ENCODE measurements at places on chromosomes 6 and 20.

DNA sequence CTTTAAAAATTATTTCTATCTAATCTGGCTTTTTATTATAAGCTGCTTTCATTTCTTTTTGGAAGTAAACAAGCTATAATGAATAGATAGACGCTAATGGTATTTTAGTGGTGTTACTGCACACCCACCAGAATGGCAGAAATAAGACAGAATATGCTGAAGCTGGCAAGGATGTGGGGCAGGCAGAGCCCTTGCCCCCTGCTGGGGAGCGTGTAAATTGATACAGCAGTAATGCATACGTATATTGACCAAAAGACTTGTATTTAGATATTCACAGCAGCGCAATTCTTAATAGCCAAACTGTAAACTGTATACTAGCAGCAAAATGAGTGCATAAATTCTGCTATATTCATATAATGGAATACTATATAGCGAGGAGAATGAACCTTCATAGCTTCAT is 35.3 kb downstream of the TMEM181 start:
- DNase-seq, result no peak

DNA sequence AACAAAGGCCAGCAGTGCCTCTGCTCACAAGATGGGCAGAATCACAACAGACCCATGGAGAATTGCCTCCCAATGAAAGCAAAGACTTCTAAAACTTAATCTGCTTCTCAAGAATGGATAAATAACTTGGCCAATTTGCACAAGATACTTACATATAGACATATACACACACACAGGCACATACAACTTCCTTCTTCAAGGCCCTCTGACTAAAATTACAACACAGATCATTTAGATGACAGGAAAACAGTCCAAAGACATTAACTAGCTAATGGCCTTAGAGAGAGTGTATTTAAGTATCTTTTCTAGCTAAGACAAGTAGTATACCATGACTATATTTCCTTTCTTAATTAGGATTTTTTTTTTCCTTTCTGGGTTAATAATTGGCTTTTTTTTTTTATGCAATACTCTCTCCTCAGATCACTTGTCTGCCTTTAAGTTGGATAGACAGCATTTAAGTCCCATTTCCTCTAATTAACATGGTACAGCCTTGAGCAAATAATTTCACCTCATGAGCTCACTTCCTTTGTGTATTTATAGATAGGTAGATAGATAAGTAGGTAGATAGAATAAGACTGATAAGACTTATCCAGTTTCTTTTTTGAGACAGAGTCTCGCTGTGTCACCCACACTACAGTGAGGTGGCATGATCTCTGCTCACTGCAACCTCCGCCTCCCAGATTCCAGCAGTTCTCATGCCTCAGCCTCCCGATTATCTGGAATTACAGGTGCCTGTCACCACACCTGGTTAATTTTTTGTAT is 70.0 kb downstream of the NRSN1 start:
- DNase-seq, result no peak

DNA sequence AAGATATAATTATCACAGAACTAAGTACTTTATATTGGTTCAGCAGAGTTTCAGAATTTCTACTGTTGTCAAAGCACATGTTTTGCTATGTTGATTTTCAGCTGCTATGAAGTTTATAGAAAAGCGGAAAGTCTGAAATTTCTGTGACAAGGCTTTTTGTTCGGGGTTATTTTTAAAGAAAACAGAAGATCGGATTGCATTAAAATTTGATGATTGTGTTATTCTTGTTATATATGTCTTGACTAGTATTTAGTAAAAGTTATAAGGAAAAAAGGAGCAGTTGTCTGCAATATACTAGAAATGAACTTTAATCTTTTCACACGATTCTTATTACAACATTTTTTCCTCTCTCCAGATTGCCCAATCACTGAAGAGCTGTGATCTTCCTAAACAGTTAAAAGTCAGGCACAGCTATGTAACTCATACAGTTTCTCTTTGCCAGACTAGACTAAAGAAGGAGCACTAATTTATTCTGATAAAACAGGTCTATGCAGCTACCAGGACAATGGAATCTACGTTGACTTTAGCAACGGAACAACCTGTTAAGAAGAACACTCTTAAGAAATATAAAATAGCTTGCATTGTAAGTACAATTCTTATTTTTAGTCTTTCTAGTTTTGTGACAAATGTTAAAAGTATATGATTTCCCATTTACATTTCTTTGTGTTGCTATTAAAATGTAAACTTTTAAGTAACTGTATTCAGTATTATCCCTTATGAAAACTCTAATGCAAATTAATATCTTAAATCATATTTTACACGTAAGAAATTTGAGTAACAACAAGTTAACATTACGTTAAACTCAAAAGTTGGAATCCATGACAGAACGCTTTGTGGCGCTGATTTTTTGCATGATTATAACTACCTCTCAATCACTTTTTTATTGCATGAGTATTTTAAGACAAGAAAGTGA is at the start of gene ENPP3:
TSS of gene ENPP3 (plus strand) at position 423 of the 913 bp plus-strand sequence. CDS start at position 506, 83 bp downstream.
- no peak for DNase-seq

GRCh38 chr6:157558487-157559200 is 177.7 kb downstream of the ZDHHC14 start:
- no peak for DNase-seq

DNA sequence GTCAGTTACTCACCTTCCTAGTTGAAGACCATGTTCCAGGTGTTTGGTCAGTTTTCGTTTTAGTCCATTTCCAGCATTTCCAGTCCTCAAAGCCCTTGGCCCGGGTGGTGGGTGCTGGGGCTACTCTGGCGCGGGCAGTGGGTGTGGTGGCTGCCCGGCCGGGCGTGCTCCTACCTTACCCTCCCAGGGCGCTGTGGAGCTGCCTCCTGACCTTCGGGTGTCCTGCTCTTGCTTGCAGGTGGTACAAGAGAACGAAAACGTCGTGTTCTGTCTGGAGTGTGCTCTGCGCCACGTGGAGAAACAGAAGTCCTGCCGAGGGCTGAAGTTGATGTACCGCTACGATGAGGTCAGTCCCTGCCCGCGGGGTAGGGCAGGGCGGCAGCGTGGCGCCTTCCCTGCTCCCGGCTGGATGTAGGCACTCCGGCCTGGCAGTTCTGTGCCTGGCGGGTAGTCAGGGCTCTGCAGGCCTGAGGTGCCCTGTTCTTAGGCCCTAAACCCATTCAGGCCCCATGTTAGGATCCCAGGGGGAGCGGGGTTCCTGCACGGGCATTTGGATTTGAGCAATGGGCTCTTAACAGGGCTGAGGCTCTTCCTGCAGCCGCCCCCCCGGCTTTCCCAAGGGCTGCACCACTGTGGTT is 145.8 kb downstream of the DTNBP1 start:
- DNase-seq, result no peak

- DNase-seq, result no peak
These were observed 472.3 kb upstream of the CITED2 start for GRCh38 chr6:139846538-139847456.

GRCh38 chr6:40499215-40499614 is 87.9 kb downstream of the LRFN2 start:
- DNase-seq, result no peak

- no peak for DNase-seq
These were observed 103.9 kb downstream of the IPCEF1 start for GRCh38 chr6:154252678-154253077.

DNA sequence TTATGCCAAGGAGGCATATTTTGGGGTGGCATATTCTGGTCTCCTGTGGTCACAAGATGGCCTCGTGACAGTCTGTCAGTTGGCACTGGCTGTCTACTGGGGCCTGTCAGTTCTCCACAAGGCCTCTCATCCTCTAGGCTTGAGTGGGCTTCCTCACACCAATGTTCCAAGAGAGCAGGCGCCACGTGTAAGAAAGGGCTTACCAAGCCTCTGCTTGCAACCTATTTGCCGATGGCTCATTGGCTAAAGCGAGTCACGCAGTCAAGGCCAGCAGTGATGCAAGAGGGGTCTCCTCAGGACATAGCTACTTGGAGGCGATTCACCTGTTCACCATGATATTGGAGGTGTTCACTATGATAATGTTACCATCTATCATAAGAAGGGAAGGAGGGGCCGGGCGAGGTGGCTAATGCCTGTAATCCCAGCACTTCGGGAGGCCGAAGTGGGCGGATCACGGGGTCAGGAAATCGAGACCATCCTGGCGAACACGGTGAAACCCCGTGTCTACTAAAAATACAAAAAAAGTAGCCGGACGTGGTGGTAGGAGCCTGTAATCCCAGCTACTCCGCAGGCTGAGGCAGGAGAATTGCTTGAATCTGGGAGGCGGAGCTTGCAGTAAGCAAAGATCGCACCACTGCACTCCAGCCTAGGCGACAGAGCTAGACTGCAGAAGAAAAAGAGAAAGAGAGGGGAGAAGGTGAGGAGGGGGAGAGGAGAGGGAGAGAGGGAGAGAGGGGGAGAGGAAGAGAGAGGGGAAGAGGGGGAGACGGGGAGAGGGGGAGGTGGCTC is 35.3 kb downstream of the C6orf52 start:
- no peak for DNase-seq

GRCh38 chr20:62362590-62362940 is 4.5 kb downstream of the LAMA5 start:
- no peak for DNase-seq

DNA sequence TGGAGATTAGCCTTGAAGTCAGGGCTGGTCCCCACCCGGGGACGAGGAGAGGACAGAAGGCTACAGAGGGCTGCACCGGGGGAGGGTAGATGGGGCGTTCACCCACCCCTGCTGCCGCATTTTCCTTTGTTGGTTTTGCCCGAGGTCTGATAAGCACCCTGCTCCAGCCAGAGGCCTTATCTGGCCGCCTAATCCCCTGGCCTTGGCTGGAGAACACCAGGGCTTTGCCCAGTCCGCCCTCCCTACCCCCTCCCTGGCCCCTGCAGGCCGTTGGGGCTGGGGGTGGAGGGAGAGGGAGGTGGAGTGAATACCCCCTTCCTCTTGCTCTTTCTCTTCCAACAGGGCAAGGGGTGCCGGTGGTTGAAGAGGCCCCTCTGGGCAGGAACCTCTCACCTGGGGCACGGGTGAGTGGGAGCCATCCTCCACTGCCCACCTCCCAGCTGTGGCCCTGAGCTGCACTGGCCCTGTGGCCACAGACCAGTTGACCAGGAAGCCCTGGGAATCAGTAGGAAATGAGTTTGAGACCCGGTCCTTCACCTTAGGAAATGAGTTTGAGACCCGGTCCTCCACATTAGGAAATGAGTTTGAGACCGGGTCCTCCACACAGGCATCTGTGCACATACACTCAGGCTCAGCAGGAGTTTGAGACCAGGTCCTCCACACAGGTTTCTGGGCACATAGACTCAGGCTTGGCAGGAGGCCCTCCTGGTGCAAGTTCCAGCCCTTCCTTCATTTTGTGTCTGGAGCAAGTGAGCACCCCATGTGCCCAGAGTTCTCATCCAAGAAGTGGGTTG is 12.0 kb upstream of the GATA5 start:
- DNase-seq, result no peak

- DNase-seq, result no peak
These were observed 85.5 kb downstream of the RNF182 start for GRCh38 chr6:14010275-14010674.

DNA sequence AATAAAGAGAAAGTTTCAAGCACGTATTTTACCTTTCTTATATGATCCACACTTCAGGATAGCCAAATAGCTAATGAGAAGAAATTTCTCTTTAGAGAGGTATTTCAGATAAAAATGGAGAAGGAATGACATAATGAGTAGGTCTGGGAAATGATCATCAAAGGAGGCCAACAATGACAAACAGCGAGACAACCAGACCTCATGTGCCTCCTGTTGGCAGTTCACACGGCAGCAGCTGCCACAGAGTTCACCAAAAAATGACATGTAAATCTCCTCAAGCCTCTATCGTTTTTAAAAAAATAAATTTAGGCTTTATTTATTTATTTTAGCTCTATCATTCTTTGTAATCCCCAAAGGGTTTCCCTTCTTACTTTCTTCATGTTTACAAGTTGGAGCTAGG is 47.7 kb downstream of the SLC2A12 start:
- DNase-seq, result no peak

GRCh38 chr6:124076336-124077048 is 272.8 kb downstream of the NKAIN2 start:
- peak; percentile 59 for DNase-seq

- no peak for DNase-seq
These were observed 1.5 kb downstream of the ROMO1 start for GRCh38 chr20:35700625-35701148.

DNA sequence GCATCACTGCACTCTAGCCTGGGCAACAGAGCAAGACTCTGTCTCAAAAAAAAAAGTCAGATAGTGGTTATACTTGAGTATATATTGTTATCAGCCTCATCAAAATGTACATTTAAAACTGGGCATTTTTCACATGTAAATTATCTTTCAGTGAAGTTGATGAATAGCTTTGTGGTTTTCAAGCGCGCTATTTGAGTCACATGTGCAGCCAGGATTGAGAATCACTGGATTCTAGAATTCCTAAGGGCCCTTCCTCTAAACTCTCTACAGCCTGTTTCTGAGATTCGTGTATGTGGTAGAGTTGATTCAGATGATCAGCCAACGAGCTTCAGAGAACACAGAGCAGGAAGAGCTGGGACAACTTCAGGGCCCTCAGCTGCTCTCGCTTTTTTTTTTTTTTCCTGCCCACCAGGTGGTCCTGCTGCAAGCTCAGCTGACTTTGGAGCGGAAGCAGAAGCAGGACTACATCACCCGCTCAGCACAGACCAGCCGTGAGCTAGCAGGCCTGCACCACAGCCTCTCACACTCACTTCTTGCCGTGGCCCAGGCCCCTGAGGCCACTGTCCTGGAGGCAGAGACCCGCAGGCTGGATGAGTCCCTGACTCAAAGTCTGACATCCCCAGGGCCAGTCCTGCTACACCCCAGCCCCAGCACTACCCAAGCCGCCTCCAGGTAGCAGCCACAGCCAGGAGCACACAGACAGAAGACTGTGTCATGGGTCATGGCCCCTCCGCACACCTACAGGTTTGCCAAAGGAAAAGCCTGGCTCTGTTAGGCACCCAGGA is 18.3 kb downstream of the C20orf173 start:
- DNase-seq, result no peak

GRCh38 chr6:4932228-4932903 is 71.5 kb downstream of the RPP40 start:
- no peak for DNase-seq

DNA sequence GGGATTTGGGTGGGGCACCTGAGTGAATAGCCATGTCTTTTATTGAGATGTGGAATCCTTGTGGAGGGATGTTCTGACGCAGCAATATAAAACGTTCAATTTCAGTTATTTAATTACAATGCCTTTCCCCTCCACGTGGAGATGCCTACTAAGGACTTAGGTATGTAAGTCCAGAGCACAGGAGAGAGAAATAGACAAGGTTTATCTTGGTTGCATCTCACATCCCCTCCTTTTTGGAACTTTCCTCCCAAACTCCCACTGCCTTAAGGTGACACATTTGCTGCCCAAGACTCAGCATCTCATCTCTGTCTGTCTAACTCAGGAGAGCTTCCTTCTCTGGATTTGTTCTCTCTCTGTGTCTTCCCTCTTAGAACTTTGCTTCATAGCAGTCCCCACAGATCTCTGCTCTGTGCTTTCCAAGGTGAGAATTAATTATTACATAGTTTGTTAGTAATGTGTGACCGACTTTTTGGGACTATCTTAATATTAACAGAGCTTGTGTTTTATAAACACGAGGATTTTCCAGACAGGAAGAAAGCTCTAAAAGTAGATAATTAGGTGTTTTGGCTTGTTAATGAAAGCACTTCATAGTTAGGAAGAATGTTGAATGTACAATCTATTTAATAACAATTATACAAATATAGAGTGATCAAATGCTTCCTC is 52.6 kb downstream of the COL19A1 start:
- no peak for DNase-seq
